ENCODE measurements at places on chromosomes 7 and 10.

- DNase-seq, result no peak
Observed at GRCh38 chr10:128077155-128077875, 48.9 kb downstream of the MKI67 start.

DNA sequence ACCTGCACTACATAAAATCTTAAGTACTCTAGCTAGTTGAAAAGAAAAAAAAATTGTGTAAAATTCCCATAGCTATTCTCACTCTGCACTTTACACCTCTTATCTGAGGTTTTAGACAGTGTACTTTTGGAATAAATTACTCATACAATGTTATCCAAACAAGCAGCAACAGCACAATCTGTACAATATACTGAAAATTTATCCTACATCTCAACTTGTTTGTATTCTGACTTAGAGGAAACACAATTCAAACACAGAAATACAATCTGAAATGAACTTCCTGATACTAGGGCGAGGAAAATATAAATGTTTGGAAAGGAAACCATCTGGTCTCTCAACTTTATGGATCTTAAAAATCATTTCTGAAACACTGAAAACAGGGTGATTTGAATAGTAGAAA is 381.7 kb downstream of the THSD7A start:
- DNase-seq, result no peak

DNA sequence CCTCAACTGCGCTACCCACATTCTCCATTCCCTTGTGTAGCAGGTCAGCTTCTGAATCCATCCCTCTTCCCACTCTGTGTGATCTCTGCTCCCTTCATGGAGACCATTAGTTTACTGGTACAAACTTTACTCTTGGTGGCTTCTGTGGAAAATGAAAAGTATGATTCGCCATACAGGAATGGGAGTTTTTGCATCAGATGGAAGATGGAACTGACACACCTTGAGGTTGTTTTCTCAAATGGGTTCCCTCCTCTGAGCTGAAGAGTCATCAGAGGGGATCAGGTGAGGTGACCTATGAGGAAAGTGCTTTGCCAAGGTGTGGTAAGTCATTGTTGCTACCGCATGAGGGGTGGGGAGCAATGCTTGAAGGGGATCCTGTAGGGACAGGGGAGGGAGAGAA is 266.8 kb downstream of the INHBA start:
- no peak for DNase-seq

- DNase-seq, result no peak
Observed at GRCh38 chr10:35712486-35712885, 70.4 kb upstream of the FZD8 start.

DNA sequence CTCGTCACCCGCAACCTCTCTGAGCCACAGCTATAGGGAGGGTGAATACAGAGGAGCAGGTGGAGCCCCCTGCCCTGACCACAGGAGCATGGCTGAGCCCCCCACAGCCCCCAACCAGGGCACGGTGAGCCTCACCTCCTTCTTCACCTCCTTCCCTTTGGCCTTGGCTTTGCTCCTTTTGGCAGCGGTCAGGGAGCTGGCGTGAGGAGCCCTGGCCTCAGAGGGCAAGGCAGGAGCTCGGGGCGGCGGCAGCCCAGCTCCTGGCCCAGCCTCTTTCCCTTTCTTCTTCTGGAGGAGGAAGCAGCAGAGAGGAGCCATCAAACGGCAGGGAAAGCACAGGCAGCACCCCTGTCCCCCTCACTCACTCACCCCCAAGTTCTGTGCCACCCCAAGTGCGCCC is 42.2 kb downstream of the SLC29A4 start:
- DNase-seq, result no peak

DNA sequence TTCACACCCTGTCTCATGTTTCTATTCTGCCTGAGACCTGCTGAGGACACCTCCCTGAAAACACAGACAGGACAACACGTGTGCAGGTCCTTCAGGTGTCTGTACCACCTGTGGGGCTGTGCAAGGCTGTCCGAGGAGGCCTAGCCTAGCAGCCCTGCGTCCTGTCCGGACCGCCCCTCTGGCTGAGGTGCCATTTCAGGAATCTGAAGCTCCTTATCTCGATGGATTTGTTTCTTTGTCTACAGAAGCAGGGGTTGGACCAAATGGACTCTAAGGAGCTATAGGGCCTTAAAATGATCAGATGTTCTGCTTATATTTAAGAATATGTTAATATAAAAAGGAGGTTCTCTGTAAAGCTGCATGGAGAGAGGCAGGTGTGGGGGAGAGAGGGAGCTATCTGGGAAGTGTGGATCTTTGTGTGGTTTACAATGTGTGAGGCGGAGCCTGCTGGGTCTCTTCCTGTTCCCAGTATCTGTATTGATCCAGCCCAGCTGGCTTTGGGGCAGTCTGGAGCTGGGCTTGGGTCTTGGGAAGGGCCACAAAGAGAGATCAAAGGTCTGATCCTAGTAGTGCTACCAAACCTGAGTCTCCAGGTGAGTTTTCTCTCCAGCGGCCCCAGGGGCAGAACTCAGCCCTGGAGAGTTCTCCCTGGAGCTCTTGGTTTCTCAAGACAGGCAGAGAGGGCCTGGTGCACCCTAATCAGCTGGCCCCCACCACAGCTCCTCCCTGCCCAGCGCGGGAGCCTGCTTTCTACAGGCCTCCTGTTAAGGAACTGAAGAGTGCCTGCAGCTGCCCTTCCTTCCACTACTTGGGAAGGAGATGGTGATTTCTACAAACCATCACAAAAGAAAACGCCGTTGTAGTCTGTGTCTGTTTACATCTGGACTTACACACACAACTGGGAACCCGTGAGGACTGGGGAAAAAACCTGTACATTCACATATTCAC is 3.4 kb upstream of the MNX1 start:
- DNase-seq, result no peak

DNA sequence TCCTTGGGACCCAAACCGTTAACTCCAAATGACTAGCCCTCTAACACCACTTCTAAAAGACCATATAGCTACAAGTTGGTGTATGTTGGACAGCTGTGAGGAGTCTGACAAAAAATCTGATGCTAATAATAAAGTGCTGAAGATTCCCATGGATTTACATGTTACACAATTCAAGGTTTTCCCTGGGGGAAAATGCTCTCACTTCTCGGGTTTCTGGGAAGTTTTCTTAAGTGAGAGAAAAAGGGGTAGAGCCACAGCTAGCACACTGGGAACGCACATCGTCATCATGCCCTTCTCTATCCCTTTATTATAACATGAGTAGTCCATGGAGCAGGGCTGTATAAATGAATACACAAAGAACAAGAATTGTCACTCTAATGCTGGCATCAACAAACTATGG is 162.1 kb downstream of the CHCHD3 start:
- no peak for DNase-seq

- no peak for DNase-seq
Observed at GRCh38 chr7:100835903-100836811, 8.8 kb upstream of the EPHB4 start.

- DNase-seq, result no peak
Observed at GRCh38 chr10:59388671-59388976, 26.3 kb upstream of the FAM13C start.

GRCh38 chr7:15862781-15863165 is 176.3 kb upstream of the MEOX2 start:
- no peak for DNase-seq

- DNase-seq, result no peak
Observed at GRCh38 chr7:123594813-123595241, 6.8 kb upstream of the ASB15 start.

GRCh38 chr10:944034-944831 is 12.7 kb upstream of the LARP4B start:
- DNase-seq, result peak; percentile 61
